Left lobe of liver (tissue), 2 donors: ENCODE measurements at places on chromosomes 3 and 15.

DNA sequence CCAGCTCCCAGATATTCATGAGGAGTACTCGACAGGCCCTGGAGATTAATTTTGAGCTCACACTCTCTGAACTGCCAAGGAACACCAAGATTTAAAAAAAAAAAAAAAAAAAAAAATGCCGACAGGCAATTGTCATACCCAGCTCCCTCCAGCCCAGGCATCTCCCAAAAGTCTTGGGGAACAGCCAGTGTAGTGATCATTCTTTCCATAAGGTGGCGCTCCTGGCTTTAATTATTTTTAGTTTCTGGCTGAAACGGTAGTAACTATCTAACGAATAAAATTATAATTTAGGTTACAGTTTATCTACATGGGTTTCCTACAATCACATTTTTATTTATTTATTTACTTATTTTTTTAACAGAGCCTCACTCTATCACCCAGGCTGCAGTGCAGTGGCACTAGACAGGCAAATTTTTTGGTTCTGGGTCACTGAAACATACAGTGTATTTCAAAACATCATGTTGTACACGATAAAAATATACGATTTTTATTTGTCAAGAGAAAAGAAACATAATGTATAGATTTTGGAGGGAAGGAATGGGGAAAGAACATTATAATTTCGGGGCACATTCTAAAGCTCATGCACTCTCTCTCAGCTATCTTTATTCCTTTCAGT is 157.3 kb downstream of the ADAMTS9 start:
- no peak for DNase-seq

GRCh38 chr3:50119786-50120185 is 31.1 kb downstream of the RBM5 start:
- DNase-seq, result no peak

GRCh38 chr3:184059424-184059823 is 6.6 kb downstream of the HTR3C start:
- no peak for DNase-seq

DNA sequence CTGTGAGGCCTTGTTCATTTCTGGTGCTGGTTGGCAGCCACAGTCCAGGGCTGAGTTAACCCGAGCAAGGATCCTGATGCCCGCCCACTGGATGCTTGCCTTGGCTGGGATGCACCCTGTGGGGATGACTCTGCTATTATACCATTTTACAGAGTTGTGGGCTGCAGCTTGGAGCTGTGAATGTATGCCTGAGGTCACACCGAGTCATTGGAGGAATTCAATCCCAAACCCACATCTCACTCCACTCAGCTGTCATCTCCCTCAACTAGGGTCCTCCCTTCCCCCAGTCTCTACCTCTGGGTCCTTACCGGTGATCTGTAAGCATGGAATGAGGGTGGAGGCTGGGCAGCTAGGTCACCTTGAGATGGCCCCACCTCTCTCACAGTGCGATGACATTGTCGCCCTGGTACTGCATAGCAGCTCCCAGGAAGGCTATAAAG is 22.1 kb downstream of the MAPKAPK3 start:
- DNase-seq, result no peak

DNA sequence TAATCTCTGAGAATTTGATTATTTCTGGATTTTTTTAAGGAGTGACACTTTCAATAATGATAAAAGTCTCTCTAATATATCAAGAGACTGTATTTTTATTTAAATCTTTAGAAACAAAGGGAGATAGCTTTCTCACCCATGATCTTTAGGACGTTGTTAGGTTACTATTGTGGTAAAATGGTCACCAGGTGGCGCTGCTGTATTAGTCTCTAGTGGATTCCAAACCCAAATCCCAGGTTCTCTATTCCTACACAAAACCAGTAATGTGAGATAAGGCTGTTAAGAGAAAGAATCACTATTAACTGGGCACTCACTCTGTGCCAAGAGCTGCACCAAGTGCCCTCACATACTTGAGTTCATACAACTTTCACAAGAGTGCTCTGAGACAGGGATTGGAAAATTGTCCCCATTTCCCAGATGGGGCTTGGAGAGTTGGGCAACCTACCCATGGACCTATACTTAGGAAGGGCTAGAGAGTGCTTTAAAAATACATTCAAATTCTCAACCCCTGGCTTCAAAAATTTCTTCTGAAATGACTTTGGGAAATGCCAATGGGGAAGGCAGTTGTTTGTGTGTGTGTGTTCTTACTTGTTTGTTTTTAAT is 593.4 kb upstream of the TGFBR2 start:
- DNase-seq, result peak; percentile 54
